ENCODE measurements at places on chromosomes 6 and 20.
A peak's percentile ranks its signal among the peaks of the same experiment; 100 is the strongest.

- no peak for DNase-seq
Observed at GRCh38 chr6:503610-504362, 112.2 kb downstream of the IRF4 start.

DNA sequence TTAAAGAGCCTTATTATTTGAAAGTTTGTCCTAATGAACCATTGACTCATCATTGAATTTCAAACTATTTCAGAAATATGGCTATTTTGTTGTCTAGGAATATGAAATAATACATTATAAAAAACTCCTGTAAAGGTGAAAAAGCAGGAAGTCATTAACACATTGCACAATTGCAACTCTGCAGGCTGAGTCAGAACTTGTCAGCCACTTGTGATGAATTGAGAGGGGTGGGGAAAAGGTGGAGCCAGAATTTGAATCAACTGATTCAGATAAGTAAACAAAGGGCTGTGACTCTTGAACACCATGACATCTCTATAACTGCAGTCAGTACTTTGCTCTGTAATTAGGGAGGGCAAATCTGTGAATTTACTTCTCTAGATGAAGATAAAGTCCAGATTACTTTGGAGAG is 6.0 kb downstream of the C6orf141 start:
- no peak for DNase-seq

DNA sequence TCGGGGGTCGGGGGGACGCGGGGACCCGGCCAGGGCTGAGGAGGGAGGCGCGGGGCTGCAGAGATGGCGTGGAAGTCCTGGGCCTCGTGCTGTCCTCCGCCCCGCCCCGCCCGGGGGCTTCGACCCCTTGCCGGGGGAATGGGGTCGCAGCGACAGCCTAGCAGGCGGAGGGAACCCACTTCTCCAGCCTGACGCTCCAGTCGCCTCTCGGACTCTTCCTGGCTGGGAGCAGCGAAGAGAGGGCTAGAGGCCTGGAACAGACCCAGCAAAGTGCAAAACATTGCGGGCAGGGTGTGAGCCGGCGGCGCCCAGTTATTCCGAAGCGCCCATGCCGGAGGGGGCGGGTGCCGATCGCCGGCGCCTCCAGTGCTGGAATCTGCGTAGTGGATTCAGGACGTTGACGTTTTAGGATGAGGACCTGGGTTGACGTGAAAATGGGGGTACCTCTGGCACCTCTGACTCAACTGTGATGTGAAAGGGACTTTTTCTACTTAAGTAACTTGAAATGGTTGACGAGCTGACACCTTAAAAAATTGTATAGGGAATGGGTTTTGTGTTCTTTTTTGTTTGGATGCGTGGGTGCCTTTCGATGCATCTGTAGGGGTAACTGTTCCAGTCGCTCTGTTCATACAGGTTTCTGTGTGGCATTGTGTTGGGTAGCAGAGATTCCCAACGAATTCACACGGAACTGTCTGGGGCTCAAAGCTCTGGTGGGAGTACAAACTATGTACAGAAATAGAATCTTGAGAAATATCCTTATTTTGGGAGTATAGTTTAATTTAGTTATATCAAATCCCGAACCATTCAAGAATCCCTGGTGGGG is 1.4 kb downstream of the SLC35F1 start:
- no peak for DNase-seq

- DNase-seq = no peak
Observed at GRCh38 chr6:20400456-20401204, 1.0 kb upstream of the E2F3 start.

- peak; percentile 7 for DNase-seq
Observed at GRCh38 chr6:157774153-157775135, 48.6 kb upstream of the SNX9 start.

DNA sequence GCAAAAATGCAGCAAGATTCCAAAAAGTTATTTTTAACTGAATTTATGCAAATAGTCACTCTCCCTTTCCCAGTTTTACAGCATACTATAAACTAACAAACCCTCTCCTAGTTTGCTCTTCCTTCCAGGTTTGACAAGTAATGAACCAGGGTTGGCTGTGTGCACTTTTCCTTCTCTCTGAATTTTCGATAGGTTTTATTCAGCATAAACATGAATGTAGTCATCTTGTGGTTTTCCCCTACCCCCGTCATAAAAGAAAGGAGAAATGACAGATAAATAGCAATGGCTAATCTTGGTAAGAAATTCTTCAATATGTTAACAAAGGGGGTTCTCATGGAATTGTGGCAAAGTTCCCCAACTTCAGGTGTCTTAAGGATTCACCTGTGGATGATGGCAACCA is 26.3 kb downstream of the PRDM1 start:
- DNase-seq = no peak

- no peak for DNase-seq
Observed at GRCh38 chr20:10906834-10907233, 233.0 kb upstream of the JAG1 start.

DNA sequence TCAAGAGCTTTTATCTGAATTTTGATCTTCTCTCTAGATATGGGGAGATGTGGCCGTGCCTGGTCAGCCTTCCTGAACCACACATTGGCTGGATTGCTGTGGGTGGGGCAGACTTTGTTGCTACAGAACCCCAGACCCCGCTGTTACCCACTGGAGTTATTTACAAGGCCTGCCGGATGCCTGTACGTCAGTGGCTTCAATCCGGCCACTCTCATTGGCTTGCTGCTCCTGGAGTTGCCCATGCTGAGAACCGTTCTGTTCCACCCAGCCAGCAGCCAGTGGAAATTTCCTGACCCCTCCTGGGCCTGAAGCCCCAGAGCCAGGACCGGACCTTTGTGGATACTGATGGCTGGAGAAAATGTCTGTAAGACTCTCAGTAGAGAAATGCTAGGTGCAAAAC is 101.9 kb downstream of the TFAP2C start:
- no peak for DNase-seq

GRCh38 chr6:44670146-44670545 is 282.6 kb downstream of the CDC5L start:
- no peak for DNase-seq

DNA sequence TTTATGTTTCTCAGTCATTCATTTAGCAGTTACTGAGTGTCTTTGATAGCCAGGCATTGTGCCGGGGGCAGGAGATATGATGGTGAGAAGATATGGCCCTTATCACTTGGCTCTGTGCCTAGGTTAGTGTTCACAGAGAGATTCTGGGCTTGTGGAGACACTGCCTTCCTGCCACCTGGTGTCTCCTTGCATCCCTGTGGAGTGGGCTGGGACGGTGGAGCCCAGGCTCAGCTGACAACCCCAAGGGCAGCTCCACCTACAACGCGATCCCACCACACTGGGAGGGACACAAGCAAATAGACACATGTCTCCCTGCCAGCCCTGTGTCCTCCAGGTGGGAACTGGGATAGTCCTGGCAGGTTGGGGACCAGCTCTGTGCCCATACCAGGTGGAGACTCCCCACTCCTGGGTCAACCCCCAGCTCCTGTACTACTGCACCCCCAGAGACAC is 30.3 kb upstream of the VEGFA start:
- DNase-seq = no peak

DNA sequence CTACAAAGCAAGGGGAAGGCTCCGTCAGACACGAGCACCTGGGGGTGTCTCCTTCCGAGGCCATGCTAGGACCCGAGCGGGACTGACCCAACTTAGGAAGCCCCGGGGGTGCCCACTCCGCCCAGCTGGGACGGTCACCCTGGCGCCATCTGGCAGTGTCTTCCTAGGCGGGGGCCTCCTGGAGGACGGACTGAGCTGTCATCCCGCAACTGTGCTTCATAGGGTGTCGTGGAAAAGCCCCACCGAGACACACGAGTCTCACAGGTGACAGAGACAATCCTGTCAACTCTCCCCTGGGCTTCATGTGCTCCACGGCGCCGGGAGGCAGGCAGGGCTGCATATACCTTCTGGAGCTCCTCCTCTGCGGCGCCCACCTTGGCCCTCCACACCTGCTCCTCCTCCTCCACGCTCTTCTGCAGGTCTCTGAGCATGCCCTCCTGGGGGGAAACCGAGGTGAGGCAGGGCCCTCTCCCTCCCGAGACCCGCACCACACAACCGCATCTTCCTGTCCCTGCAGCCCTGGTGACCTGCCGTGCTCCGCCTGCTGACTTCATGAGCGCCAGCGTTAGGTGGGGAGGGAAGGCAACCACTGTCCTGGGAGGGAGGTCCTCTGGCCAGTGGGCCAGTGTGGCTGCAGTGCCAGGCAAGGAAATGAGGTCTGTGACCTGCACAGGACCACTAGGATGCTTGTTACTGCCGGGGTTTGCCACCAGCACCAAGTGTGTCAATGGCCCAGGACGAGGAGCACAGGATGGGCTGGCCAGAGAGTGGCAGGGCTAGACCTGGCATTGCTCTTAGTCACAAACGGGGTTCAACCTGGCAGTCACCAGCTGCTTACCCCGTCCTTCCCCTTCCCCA is 50.7 kb downstream of the DSTN start:
- DNase-seq = no peak

Data from NCI-H187 (cell line).